RKO (cell line): ENCODE measurements at places on chromosomes 3 and 15.

GRCh38 chr3:87833039-87833377 lies 225.8 kb downstream of the CGGBP1 start:
- no peak for DNase-seq

GRCh38 chr15:90402223-90402622 lies 14.2 kb downstream of the IQGAP1 start:
- DNase-seq, result peak; percentile 78

- DNase-seq, result peak; percentile 53
These were observed 106.6 kb upstream of the TMC3 start for GRCh38 chr15:81480645-81481053.

DNA sequence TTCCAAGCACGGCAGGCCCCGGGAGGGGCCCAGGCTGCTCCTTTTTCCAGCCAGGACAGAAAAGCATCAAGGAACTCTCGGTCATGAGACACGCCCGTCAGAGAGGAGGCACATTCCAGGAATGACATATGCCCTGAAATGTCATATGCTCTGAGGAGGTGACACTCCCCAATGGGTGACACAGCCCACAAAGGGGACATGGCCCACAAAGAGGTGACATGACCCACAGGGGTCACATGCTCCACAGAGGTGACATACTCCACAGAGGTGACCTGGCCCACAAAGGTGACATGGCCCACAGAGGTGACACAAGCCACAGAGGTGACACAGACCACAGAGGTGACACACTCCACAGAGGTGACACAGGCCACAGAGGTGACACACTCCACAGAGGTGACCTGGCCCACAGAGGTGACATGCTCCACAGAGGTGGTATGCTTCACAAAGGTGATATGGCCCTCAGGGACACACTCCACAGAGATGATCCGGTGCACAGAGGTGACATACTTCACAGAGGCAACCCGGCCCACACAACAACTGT lies 79.2 kb downstream of the ABHD5 start:
- no peak for DNase-seq

GRCh38 chr3:171455603-171456550 lies 4.3 kb downstream of the TNIK start:
- no peak for DNase-seq

GRCh38 chr3:195907684-195907933 lies 742 bp downstream of the TNK2 start:
- DNase-seq, result no peak
